Tongue (tissue), 3 donors: ENCODE measurements at places on chromosomes 7 and 10. TPM values are rescaled to one million over a fixed set of nuclear protein-coding genes. Genes with fewer than 3 reads are reported as not detected.

Gene KIAA1549
- 5.8 TPM for total RNA-seq

Gene MYH16
- total RNA-seq, result not detected

Gene TBX20
- not detected for total RNA-seq

Gene NRP1
- 172 TPM for total RNA-seq

Gene LEP
- not detected for total RNA-seq

Gene CARD11
- total RNA-seq, result 1.4 TPM

Gene CCDC172
- not detected for total RNA-seq

Gene ACSM6
- total RNA-seq, result not detected

Gene ZNF32
- total RNA-seq, result 29.4 TPM

Gene PDZD7
- not detected for total RNA-seq

Gene WASHC2C
- total RNA-seq, result 59.0 TPM

Gene CLCN1
- total RNA-seq, result 3.1 TPM

Gene TRPV5
- total RNA-seq, result 0.21 TPM

Gene ZMYND11
- total RNA-seq, result 71.4 TPM

Gene ASAH2
- total RNA-seq, result 1.2 TPM

Gene EVX1
- total RNA-seq, result not detected

Gene HPSE2
- 18.3 TPM for total RNA-seq

Gene PLA2G12B
- 0.31 TPM for total RNA-seq

Gene AUTS2
- 40.0 TPM for total RNA-seq

Gene ODAD2
- 1.0 TPM for total RNA-seq

Gene RADIL
- 7.3 TPM for total RNA-seq

Gene KEL
- total RNA-seq, result 1.6 TPM

Gene CALML3
- total RNA-seq, result 9.4 TPM

Gene ADAM8
- total RNA-seq, result 6.7 TPM

Gene SCART1
- total RNA-seq, result 3.1 TPM

Gene MMP21
- 0.41 TPM for total RNA-seq

Gene COL17A1
- 130 TPM for total RNA-seq

Gene GBX1
- total RNA-seq, result not detected

Gene ACTR1A
- 75.2 TPM for total RNA-seq

Gene LIPN
- not detected for total RNA-seq

Gene SPDYE16
- 0.72 TPM for total RNA-seq

Gene EIF5AL1
- 0.10 TPM for total RNA-seq

Gene GPER1
- 6.7 TPM for total RNA-seq
